Activated T-cell treated with anti-CD3 and anti-CD28 coated beads for 24 hours (primary cell): ENCODE measurements at places on chromosomes 7 and 10.

- DNase-seq, result no peak
Observed at GRCh38 chr10:26274391-26274790, 57.8 kb downstream of the GAD2 start.

GRCh38 chr7:151918510-151918843, 37.8 kb upstream of the GALNTL5 start:
- DNase-seq, result no peak

- no peak for DNase-seq
Observed at GRCh38 chr7:48088559-48089045, 463 bp upstream of the UPP1 start.

- no peak for DNase-seq
Observed at GRCh38 chr10:59505926-59506325, 143.6 kb upstream of the FAM13C start.

DNA sequence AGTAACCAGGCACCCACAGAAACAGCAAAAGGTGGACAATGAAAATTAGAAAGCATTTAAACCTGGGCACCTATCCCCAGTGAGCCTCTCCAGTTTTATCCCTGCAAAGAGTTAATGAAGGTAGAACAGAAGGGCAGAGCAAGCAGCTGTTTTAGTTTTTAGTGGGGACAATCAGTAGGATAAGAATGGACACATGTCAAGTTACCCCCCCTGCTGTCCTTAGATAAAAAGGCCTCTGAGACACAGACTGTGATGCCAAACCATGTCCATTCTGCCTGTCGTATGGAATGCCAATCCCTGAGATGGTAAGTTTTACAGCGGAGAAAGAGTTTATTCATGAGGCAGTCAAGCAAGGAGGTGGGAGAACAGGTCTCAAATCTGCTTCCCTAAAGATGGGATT, 162.6 kb upstream of the AGR3 start:
- DNase-seq, result no peak

DNA sequence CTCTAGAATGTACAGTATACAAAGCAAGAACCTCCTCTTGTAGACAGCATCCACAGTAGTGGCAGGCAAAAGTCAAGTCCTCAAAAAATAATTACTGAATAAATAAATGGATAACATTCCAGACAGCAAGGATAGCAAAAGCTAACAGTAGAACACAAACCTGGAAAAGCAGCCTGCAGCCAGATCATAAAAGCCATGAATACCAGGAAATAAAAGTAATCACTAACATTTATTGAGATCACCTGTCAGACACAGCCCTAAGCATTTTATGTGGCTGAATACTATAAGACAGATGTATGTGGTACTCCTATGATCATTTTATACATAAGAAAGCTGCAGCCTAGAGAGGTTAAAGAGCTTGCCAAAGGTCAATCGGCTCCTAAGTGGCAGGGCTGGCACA, 34.0 kb downstream of the CUL2 start:
- no peak for DNase-seq

DNA sequence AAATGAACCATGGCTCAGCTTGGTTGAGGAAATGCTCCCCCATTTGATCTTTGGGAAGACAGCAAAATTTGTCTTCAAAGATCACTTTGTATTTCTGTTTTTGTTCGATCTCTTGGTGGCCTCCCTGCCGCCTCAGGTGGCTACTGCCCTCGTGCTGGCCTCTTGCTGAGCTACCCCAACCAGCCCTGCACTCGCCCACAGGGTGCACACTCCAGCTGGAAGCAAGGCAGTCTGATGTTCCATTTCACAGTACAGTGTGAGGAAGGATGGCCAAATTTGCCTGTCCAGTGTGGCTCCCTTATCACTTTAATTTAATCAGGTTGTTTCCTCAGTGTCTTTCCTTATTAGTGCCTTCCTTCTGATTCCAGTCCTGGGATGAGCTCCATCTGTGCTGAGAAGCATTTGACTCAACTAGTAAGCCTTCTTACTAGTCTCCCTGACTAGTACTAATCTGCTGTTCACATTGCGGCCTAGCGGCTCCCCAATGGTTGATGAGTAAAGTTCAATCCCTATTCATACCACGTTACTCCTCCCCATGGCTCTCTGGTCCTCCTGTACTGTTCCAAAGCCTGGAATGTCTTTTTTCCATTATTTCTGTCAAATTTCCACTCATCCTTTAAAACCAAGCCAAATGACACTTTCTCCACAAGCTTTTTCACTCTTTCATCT, 8.2 kb downstream of the MYOF start:
- no peak for DNase-seq

- DNase-seq, result no peak
Observed at GRCh38 chr7:154858836-154859537, 143.9 kb downstream of the PAXIP1 start.

- DNase-seq, result no peak
Observed at GRCh38 chr10:97466755-97467154, 20.8 kb downstream of the ZDHHC16 start.

DNA sequence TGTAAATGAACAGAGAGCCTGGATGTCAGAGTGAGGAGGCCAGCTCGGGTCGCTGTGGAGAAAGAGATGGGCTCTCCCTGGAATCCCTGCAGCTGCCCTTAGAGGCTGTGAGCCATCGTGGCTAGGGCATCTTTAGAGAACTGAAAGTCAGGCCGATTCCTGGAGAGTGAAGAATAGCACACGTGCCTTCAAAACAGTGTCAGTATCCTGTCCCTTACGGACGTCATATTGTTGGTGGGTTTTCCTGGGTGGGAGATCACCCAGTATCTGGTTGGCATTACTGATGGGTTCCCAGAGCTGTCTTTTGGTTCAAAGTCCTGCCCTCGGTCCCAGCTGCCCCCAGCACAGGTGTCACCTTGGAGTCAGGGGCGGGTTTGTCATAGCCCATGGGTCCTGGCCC, 25.3 kb downstream of the IKZF1 start:
- DNase-seq, result no peak

DNA sequence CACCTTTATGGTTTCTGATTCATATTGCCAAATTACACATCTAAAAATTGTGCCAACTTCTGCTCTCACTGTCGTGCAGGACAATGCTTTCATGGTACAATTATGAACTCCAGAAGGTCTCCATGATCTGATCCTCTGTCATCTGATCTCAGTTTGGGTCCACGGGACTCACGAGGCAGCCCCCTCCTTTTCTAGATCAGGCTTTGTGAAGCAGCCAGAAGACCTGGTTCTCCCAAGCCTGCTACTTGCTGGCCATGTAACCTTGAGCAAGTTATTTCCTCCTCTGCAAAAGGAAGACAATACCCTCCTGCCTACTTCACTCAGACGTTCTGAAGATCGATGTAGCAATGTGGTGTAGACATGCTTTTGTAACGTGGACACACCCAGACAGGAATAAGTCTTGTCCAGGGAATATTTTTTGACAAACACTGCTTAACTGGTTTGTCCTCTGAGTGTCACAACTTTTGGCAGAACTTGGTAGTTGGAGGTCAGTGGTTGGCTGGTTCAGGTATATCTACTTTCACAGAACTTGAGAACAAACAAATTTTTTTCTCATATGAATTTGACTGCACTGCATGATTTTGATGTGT, 19.6 kb downstream of the CALML3 start:
- no peak for DNase-seq

DNA sequence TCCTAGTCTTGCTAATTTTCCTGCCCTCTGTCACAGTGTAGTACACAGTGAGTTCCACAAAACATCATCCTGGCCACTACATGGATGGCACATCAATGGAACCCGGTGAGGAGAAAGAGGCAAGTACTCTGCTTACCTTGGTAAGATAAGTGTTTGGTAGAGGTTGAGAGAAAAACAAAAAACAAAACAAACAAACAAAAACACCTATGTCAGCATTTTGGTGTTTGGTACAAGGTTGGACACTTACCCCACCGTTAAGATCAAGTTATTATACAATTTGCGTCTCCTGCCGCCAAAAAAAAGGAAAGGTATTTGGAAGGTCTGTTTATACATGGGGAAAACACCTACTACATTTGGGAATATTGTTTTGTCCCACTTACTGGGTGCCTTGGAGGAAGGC, 72.7 kb downstream of the ZNF248 start:
- no peak for DNase-seq

- no peak for DNase-seq
Observed at GRCh38 chr10:132693676-132694075, 92.3 kb downstream of the NKX6-2 start.

DNA sequence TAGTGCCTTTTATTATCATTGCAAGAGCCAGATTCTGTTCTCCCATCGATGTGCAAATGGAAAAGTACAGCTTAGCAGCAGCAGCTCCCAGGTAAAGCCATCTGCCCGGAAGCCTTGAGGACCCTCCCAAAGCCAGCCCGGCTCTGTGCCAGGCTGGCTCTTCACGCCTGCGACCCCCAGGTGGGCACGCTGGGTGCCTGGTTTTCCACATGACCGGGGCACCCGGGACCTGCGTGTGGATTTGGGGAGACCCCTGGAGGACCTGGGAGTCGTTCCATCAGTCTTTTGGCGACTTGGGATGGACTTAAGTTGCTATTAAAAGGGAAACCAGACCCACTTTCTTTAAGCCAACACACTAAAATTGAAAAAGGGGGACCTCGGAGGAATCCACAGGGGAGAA, 196.5 kb downstream of the ZNF438 start:
- DNase-seq, result no peak

DNA sequence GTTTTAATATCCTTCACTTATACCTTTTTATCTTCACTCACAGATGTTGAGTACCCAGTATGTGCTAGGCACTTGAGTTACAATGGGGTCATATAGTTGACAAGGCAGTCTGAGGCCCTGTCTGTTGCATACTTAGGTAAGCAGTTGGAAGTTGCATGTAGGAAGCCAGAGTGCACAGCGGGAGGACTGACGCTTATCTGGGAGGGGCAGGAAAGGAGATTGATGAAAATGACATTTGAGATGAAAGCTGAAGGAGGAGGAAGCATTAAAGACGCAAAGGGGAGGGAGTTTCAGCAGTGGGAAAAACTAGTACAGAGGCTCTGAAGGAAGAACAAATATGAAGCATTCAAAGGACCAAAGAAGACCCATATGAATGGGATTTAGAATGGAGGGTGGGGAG, 266.2 kb downstream of the HTR7 start:
- DNase-seq, result no peak

DNA sequence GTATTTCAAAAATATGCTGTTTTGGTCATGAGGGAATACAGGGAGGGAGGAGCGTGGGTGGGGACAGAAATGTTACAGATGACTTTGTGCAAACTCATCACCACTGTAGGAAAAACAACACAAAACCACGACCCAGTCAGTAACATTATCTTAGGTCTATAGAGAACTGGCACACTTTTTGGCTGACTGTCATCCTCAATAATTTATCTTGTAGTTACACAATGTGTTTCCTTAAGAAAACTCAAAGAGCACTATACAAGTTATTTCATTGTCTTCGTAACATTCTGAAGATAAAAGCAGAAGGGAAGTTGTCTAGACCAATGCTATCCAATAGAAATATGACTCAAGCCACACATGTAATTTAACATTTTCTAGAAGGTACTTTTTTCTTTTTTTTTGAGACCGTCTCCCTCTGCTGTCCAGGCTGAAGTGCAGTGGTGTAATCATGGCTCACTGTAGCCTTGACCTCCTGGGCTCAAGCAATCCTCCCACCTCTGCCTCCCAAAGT, 16.9 kb upstream of the CDK14 start:
- no peak for DNase-seq

DNA sequence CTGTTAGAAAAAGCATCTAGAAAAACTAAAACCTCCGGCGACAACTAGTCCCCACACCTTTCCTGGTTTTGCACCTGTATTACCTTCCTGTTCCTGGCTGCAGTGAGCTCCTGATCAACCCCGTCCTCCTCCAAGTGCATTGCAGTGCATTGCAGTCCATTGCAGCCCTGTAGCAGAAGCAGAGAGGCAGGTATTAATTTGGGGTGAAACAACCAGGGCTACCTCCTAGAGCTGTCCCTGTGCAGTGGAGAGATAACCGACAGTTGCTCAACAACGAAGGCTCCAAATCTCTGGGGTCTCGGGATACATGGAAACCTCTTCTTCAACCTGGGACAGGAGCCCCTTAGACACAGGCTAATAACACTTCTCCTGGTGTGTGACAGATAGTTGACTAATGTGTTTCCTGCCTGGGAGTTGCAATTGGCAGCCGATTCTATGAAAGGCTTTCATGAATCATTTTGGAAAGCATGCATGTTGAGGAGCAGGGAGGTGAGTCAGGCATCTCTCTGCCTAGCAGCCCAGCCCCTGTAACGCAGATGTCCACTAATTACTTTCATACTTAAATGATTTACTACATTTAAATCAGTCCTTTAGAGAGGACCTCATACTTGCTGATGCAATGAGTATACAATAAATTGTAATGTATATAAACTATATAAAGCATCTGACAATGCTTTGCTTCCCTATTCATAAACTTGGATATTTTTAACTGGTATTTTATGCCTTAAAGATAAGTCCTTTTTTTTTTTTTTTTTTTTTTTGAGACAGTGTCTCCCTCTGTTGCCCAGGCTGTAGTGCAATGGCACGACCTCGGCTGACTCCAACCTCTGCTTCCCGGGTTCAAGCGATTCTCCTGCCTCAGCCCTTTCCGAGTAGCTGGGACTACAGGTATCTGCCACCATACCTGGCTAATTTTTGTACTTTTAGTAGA, 59.0 kb downstream of the PRR15 start:
- DNase-seq, result no peak

GRCh38 chr7:72313906-72314305, 98.2 kb downstream of the CALN1 start:
- no peak for DNase-seq

- DNase-seq, result no peak
Observed at GRCh38 chr10:92407305-92408016, 116.5 kb downstream of the MARCHF5 start.

- DNase-seq, result no peak
Observed at GRCh38 chr10:93680412-93681047, 21.9 kb downstream of the FRA10AC1 start.

DNA sequence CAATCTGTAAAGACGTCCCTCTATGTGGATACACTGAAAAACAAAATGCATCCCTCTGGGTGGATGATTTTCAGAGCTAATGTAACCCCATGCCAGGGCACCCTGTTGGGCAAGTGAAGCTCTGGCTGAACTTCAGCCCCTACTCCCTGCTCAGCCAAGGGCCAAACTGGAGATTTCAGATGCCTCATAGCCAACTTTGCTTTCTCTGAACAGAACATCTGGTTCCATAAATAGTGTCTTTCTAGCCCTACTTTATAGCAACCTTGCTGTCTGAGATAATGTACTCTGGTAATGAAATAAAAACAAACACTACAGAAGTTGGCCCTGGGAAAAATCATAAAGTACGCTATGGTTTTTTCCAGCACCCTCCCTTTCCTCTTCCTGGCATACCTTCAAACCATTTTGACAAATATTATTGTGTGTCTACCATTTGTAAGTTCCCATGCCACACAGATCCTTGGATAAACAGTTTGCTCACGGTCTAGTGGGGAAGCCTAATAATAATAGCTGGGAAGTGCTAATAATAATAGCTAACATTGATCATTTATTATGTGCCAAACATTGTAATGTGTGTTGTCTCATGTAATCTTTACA, 3.4 kb downstream of the ENTPD1 start:
- no peak for DNase-seq

DNA sequence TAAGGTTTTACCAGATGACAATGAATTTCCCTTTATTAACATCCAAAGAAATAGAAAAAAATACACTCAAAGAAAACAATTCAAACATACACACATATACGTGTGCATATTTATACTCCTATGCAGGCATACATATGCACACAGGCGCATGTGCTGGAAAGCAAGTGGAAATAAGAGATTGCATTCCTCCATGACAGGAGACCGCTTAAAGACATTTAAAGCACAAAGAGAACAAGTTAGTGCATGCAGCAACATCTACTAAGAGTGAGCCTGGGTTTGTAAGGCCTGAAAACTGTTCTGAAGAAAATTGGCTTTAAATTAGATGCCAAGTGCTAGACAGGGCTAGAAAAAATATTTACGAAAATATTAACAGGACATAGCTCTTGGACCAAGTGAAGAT, 40.1 kb upstream of the PPP1R17 start:
- no peak for DNase-seq

- DNase-seq, result no peak
Observed at GRCh38 chr10:60353519-60354258, 36.0 kb downstream of the ANK3 start.
